ENCODE measurements at places on chromosomes 3 and 15. TPM values are rescaled to one million over a fixed set of nuclear protein-coding genes. Genes with fewer than 3 reads are reported as not detected.

DNA sequence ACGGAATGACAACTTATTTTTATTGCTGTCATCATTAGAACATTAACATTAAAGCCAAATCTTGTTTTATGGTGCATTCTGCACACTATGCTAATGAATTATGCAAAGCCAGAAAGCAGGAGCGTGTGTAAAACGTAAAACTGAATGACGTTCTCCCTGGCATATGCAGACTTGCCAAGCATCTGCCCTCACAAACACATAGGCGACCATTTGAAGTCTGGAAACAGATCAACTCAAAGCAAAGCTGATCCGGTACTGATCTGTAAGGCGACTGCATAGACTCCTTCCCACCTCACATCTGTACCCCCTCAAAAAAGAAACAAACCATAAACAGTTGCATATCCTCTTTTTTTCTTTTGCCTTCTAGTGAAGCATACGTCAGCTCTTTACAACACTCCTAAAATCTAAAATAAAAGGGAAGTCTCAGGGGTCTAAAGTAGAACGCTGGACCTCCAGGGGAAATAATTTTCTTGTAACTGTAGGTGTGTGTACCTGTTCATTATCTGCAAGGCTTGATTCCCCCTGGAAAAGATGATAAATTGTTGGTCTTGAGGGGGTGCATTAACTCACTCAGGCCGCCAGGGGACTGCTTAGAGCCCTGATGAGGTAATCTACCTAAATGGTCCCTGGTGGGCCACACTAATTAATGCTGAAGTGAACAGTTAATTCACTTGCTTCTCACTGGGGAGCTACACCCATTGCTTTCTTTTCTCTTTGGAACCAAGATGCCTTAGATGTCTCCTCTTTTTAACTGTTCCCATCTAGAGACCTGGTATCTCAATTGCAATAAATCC is 231.4 kb downstream of the CDIN1 start:
- H3K27ac ChIP-seq: no peak overlapping the region
- DNase-seq: no peak
- peaks cover 1% of the 10 kb centered on the region for H3K27me3 ChIP-seq
- H3K4me1 ChIP-seq: no peaks in the 10 kb centered on the region
- H3K4me3 ChIP-seq: no peak overlapping the region
- H3K36me3 ChIP-seq: no peaks in the 10 kb centered on the region

GRCh38 chr3:186526256-186526606 is 17.9 kb downstream of the CRYGS start:
- H3K4me3 ChIP-seq: no peak overlapping the region
- H3K4me1 ChIP-seq: peaks cover 16% of the 10 kb centered on the region
- DNase-seq: no peak
- no peak overlapping the region for H3K27ac ChIP-seq
- peaks cover 2% of the 10 kb centered on the region for H3K27me3 ChIP-seq
- H3K36me3 ChIP-seq: peaks cover 11% of the 10 kb centered on the region

- H3K36me3 ChIP-seq: no peaks in the 10 kb centered on the region
- no peaks in the 10 kb centered on the region for H3K27me3 ChIP-seq
- DNase-seq: no peak
- H3K27ac ChIP-seq: no peak overlapping the region
- H3K4me3 ChIP-seq: no peak overlapping the region
Observed at GRCh38 chr3:126448136-126448892, 27.4 kb downstream of the ZXDC start.

GRCh38 chr3:107345822-107346405 is 31.3 kb upstream of the CCDC54 start:
- H3K27ac ChIP-seq: no peak overlapping the region
- no peaks in the 10 kb centered on the region for H3K4me1 ChIP-seq
- no peak for DNase-seq

Gene TTLL13
- total RNA-seq: 0.47 TPM
